ENCODE measurements at places on chromosomes 7 and 10.

DNA sequence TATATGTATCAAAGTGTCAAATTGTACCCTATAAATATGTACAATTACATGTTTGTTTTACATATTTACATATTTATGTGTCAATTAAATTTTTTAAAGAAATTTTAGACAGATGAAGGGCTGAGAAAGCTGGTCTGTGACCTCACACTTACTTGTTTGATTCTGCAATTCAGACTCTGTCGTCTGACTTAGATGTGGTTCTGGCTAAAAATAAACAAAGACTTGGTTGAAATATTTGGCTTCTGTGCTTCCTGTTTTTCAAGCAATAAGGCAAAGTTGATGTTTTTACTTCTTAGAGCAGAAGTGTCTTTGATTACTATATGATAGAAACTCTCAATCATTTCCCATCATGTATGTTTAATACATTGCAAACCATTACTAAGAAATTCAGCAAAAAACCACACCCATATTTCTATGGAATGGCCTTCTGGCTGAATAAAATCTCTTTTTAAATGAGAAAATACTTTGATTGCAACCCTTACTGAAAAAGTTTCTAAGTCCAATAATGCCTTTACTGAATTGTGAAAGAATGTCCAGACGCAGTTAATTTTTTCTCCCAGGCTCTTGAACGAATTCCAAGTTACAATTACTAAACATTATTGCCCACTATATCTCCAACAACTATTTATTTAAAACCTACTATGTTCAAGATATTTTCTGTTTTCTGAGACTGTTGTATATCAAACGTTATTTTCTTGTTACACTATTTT is 59.5 kb upstream of the PRKG1 start:
- DNase-seq: no peak

DNA sequence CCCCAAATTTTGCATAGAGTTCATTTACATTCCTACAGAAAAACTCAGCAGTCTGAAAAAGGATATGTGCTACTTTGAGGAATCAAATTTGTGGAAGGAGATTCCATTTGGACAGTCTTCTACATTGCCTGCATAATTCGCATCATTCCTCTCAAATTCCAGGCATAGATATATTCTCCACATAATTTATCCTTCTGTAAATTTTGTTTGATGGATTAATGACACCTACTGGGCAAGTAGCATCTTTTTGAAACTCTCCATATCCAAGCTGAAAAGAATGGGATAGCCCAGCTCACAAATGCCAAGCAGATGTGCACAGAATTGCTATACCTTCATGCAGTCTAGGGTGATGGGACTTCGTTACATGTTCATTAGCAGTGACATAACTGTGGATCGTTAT is 515.3 kb downstream of the AUTS2 start:
- DNase-seq: no peak

- no peak for DNase-seq
Measured at GRCh38 chr10:129046962-129047361, 420.1 kb upstream of the MGMT start.

- DNase-seq: no peak
Measured at GRCh38 chr7:124918662-124919061, 11.0 kb downstream of the POT1 start.

DNA sequence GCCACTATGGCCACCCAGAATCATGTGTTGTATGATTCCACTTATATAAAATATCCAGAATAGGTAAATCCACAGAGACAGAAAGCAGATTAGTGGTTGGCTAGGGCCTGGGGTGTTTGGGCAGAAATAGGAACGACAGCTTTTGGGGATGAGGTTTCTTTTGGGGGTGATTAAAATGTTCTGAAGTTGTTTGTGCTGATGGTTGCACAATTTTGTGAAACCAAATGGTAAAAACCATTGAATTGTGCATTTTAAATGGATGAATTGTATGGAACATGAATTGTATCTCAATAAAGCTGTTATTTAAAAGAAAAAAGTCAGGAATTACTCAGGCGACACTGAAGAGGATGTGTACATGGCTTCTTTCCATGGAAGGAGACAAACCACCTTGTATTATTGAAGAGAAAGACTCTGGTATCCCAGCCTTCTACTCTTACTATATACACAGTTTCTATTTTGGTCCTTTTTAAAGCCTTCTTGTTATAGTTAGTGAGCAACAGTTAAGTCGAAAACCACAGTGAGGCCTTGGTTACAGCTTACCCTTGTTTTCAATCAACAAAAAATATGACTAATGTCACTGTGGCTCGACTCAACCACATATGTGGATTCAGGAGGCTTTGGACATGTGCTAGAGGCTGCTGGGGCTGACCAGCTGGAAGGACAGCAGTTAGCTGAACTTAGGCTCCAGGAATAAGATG is 57.1 kb upstream of the KMT2E start:
- peak; percentile 45 for DNase-seq

Measured in HL-60 (cell line).